ENCODE measurements at places on chromosomes 13 and 19.

DNA sequence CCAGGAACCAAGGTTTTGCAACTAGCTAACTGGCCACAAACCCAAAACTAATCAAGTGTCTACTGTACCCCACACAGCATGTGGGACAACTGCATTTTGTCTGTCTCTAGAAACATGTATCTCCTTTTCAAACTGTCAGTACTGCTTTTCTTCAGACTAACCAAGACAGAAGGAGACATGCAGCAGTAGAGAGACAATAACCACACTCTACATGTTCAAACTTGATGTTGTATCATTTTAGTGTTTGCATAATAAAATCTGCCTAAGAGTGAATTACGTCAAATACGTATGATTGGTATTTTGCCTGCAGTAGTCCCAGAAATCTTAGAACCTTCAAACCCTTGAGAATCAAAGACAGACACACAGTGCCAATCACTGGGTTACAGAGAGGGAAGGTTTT lies 22.0 kb upstream of the FREM2 start:
- DNase-seq, result no peak

GRCh38 chr19:49847731-49848696 lies 2.9 kb upstream of the PTOV1 start:
- no peak for DNase-seq

DNA sequence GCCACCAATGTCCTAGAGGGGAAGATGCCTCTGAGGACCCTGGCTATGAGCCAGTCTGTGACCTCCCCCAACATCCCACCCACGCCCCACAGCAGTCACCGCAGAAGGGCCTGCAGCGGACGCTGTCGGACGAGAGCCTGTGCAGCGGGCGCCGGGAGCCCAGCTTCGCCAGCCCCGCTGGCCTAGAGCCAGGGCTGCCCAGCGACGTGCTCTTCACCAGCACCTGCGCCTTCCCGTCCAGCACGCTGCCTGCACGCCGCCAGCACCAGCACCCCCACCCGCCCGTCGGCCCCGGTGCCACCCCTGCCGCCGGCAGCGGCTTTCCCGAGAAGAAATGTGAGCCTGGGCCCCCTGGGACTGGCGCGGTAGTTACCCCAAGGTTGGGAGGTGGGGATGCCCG lies 30.6 kb downstream of the DPF1 start:
- DNase-seq, result no peak

DNA sequence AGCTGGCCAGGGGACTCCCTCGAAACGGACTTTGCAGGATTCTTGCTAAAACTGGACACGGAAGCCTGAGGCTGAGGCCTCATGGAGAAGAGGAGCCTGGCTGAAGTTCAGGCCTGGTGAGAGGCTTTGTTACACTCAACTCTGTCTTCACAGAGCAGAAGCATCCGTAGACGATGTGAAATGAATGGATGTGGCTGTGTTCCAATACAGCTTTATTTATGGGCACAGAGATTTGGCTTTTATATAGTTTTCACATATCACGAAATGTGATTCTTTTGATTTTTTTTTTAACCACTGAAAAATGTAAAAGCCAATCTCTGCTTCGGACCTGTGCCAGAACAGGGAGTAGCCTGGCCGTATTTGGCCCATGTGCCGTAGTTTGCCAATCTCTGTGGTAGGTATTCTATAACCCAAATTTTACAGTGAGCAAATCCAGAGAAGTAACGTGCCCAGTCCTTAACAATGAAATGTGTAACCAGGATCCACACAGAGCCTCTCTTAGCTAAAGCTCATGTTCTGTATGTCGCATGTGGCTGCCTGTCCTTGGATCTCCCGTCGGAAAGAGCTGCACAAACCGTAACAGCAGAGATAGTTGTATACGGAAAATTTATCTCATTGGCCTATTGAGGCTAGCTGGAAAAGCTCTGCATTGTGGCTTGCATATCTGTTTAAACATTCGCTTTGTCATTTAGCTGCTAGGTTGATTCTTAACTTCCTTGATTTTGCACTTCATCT lies 171.6 kb upstream of the RNF113B start:
- no peak for DNase-seq

DNA sequence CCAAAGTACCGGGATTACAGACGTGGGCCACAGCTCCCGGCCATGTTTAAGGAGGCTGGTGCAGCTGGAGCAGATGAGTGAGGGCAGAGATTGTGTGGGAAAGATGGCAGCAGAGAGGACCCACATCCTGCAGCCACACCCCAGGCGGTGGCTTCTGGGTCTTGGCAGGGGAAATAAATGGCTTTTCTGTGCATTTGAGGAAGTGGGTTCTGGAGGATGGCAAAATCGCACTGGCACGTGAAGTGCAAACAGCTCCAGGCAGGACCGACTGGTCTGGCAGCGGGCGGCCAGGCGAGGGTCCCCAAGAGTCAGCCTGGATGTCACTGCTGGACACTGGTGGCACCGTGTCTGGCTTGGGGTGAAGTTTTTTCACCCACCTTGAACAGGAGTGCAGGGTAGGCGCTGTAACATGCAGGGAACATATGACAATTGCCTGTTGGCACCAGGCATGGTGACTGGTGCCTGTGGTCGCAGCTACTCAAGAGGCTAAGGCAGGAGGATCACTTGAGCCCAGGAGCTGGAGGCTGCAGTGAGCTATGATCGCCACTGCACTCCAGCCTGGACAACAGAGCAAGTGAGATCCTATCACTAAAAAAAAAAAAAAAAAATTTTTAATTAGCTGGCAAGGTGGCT lies 8.4 kb downstream of the B3GNT3 start:
- no peak for DNase-seq

DNA sequence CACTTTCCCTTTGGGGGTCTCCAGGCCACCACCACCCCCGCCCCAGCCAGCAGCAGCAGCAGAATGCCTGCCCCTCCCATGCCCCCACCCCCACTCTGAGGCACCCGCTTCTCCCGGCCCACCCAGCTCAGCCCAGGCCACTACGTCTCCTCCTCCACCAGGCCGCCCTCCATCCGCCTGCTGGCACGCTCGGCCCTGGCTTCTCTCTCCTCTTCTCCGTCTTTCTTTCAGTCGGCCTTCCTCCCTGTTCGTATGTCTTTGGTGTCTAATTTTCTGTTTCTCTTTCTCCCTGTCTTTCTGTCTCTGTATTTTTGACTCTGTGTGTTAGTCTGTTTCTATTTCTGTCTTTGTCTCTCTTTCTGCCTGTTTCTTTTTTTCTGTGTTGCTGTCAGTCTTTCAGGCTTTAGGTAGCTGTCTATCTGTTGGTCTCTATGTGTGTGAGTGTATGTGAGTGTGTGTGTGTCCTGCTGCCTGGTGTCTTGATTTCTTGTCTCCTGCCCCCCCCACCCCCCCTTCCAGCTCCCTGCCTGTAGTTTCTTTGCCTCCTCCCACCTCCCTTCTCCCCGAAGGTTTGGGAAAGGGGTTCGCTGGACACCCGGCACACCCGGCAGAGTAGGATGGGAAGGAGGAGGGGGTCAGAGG lies at the start of gene LGI4:
TSS of gene LGI4 (minus strand) at position 459 of the 642 bp plus-strand sequence. CDS start at position 80, 379 bp downstream.
- no peak for DNase-seq

GRCh38 chr19:3537438-3538240 lies 1.3 kb upstream of the TEKTIP1 start:
- DNase-seq, result no peak

GRCh38 chr13:70043685-70044084 lies 63.9 kb upstream of the ATXN8OS start:
- no peak for DNase-seq

- DNase-seq, result no peak
Observed at GRCh38 chr19:32392901-32393300, 12.7 kb upstream of the DPY19L3 start.

GRCh38 chr13:112657850-112658445 lies 31.9 kb upstream of the ATP11A start:
- no peak for DNase-seq

- DNase-seq, result no peak
Observed at GRCh38 chr19:49904136-49904535, 7.4 kb upstream of the IL4I1 start.

- DNase-seq, result no peak
Observed at GRCh38 chr19:38194061-38194701, 29.8 kb downstream of the DPF1 start.

DNA sequence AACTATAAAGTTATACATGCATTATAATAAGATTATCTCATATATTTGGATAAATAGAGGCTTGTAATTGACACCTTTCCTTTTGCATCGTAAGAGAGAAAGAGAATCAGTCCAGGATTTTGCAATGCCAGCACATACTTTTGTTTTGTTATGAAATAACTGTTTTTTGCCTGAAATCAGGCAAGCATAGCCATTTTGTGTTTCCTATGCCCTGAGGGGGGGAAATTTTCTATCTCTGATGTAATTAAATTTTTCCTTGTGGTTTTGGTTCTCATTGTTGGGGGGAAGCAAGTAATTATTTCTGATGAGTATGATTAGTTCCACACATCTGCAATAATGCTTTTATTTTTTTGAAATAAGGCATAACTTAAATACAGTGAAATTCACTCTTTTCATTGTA lies 229.4 kb downstream of the NDFIP2 start:
- no peak for DNase-seq

DNA sequence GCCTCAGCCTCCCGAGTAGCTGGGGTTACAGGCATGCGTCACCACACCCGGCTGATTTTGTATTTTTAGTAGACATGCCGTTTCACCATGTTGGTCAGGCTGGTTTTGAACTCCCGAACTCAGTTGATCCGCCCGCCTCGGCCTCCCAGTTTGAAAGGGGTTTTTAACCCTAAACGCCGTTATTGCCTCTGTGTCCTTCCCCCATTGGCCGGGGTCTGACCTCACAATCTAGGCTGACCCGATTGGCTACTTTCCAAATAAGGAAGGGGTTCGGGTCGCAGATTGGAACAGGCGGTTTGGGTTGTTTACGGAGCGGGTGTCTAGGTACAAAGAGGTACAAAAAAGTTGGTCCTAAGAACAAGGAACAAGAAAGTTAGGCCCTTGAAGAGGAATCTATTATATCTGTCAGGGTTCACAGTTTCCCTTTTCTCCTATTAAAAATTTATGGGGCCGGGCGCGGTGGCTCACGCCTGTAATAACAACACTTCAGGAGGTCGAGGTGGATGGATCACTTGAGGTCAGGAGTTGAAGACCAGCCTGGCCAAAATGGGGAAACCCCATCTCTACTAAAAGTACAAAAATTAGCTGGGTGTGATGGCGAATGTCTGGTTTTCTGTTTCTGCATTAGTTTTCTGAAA lies 1.0 kb downstream of the ZNF253 start:
- peak; percentile 2 for DNase-seq

GRCh38 chr19:16897029-16897855 lies 8.4 kb downstream of the F2RL3 start:
- DNase-seq, result no peak

DNA sequence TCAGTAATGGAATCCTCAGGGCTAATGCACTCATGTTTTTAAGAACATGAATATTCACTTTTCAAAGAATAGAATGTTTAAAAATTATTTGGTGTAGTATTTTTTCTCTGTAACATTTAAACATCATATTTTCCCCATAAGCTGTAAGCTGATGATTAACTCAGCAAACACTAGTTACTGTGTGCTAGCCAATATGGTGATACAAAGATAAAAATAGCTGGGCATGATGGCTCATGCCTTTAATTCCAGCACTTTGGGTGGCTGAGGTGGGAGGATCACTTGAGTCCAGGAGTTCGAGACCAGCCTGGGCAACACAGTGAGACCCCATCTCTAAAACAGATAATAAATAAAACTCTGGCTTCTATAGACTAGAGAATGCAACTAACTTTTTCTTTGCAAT lies 13.2 kb downstream of the RNF17 start:
- no peak for DNase-seq

GRCh38 chr13:32432856-32433255 lies 4.9 kb upstream of the N4BP2L1 start:
- DNase-seq, result no peak

DNA sequence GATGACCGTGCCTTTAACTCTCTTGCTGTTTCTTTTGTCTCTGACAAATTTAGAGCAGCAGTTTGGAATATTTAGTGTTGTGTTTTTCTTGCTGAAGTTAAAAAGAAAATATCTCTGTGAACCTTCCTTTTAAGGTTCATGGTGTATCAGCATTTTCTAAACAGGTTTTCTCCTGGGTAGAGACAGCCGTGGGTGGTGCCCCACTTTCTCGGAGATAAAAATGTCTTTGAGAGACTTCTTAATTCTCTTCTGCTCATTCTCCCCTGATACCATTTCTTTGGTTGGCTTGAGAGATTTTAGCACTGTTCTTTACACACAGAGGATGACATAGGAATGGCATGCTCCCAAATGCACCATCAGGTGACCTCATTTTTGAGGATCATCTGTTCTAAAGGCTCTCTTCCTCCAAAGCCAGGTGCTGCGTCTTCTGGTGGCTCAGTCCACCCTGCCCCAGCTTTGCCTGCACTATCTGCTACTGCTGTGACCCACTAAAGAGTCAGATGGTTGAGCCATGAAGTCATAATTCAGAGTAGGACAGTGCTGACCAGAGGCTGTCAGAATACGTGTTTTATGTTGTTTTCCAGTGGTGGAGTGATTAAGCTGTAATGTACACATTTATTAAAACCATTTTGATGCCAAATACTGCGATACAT lies 90.3 kb upstream of the SLC10A2 start:
- DNase-seq, result no peak

DNA sequence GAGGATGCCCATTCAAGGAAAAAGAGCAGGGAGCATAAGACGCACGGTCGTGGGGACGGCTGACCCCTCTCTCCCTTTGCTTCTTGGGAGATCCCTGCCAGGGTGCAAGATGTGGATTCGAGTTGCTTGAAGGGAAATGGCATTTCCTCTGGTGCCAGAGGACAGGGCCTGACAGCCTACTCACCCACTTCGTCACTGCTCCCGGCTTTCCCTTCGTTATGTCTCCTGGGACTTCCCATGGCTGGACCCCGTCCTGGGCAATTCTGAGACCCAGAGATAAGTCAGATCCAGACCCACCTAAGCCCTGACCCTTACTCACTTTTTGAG lies 1.2 kb downstream of the TBC1D17 start:
- no peak for DNase-seq

GRCh38 chr13:76516586-76516985 lies 369.6 kb downstream of the KCTD12 start:
- no peak for DNase-seq

DNA sequence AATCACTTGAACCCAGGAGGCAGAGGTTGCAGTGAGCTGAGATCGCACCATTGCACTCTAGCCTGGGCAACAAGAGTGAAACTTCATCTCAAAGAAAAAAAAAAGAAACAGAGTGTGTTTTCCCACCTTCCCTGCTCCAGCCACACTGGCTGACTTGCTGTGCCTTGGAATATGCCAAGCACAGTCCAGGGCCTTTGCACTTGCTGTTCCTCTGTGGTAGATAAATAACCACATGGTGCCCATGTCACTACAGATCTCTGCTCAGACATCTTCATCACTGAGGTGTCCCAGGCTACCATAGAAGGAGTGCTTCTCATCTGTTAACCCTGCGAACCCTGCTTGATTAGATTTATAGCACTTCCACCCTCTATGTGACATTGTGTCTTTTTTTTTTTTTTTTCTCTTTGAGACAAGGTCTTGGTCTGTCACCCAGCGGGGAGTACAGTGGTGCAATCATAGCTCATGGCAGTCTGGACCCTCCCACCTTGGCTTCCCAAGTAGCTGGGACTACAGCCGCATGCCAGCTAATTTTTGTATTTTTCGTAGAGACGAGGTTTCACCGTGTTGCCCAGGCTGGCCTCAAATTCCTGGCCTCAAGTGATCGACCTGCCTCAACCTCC lies 10.4 kb downstream of the SMARCA4 start:
- DNase-seq, result no peak
